Stimulated activated CD8-positive, alpha-beta memory T cell treated with anti-CD3 and anti-CD28 coated beads, Interleukin-7, amount 100 ng/mL, for 1 hour (primary cell): ENCODE measurements at places on chromosomes 4 and X.

DNA sequence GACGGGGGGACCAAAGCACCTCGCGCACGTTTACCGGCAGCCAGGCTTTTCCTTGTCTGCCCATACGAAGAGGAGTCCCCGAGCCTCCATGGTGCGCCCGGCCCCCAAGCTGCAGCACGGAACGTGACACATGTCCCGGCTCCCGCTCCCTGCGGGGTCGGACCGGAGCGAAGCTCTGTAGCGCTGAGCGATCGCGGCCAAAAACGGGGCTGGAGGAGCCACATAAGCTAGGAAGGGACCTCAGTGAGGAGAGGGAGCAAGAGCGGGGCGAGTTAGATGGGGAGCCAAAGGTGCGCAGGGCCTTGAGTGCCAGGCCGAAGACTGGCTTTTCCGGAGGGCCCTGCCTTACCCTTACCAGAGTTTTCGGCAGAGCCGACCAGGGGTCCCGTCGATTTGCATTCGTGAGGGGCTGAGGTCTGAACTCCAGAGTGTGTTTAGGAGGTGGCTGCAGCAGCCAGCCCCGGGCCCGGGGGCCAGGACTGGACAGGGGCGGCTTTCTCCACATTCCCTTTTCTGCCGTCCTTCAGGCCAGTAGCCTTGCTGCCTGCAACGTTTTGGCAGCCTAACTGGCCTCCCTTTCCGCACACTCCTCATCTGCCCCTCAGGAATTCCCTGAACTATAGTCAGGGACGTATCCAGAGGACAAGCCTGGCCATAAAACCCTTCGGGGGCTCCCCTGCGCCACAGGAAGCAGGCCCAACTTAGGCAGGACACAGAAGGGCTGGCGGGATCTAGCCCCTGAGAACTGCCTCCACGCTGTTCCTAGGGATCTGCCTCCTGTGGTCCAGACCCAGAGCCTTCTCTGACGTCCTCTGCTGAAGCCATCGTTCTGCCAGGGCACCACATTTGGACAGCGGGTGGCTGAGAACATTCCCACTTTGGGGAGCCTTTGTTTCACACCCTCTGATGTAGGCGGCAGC is 689 bp downstream of the SSR4 start:
- DNase-seq, result no peak

- DNase-seq, result no peak
These were observed 26.5 kb upstream of the NEIL3 start for GRCh38 chr4:177283167-177283566.

DNA sequence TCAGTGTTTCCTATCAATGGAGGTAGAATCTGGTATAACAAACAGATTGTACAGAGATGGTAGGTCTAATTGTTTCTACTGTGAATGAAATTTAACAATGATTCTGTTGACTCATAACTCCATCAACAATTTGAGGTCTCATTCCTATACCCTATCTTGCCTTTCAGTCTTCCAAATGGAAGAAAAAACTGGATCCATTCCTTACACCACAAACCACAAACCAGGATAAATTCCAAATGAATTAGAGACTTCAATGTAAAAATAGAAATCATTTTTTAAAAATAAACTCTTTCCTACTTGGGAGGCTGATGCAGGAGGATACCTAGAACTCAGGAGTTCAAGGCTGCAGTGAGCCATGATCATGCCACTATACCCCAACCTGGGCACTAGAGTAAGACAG is 114.4 kb upstream of the WDR44 start:
- DNase-seq, result no peak

DNA sequence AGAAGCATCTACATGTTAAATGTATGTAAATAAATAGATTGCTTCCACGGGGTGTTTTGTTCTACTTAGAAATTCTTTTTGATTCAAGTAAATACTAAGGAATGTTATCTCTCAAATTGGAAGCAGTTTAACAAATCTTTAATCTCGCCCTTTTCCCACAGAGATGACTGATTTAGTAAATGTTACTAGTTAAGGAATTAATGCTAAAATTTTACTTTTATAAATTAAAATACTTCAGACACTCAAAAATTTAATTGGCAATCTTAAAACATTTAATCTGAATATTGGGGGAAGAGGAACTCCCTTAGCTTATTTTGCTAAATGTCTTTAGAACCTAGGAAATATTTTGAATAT is 12.1 kb downstream of the LARP7 start:
- DNase-seq, result no peak

DNA sequence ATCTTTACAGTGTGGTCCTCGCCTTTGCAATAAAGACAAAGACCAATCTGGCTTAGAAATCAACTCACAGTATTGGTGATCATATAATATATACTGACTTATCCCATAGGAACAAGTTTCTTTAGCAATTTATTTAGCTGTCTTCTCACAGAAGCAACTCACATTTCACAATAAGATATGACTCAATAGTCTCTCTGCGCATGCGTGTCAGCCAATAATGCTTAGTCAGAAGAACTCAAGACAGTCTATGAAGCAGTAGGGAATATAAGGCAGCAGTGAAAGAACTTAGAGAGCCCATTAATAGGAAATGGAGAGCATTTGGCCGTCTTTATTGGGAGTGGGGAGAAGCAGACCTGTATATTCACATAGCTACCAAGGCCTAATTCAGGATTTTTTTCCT is 216.7 kb downstream of the IL13RA2 start:
- no peak for DNase-seq

GRCh38 chrX:53095796-53096195 is 1.9 kb downstream of the KANTR start:
- DNase-seq, result no peak

GRCh38 chr4:78033861-78034260 is 23.3 kb upstream of the FRAS1 start:
- no peak for DNase-seq

GRCh38 chr4:159577241-159577640 is 474.4 kb downstream of the RAPGEF2 start:
- no peak for DNase-seq
